ENCODE measurements at places on chromosomes 7 and 10. TPM values are rescaled to one million over a fixed set of nuclear protein-coding genes. Genes with fewer than 3 reads are reported as not detected.

Gene RPEL1
- not detected for total RNA-seq

Gene OLAH
- total RNA-seq: not detected

GRCh38 chr10:18868919-18869318 lies 179.7 kb upstream of the MALRD1 start:
- DNase-seq: no peak

- DNase-seq: no peak
These were observed 1.5 kb downstream of the GRM3 start for GRCh38 chr7:86645225-86645608.
